ENCODE measurements at places on chromosomes 7 and 10.

DNA sequence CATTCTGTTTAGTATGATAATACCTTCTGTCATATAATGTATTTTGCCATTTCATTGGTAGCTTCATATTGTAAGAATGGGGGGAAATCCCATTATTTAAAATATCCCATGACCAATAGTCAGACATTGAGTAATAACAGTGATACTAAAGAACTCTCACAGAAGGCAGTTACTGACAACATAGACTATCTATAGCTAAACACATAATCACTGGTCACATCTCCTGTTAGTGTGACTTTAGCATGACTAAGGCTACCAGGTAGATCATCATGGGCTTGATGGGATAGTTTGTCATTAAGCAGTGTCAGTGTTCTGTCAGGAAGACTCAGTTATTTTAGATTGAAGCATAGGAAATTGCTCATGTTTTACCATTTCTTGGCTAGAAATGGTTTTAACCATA is 16.4 kb downstream of the OPN1SW start:
- DNase-seq: no peak

DNA sequence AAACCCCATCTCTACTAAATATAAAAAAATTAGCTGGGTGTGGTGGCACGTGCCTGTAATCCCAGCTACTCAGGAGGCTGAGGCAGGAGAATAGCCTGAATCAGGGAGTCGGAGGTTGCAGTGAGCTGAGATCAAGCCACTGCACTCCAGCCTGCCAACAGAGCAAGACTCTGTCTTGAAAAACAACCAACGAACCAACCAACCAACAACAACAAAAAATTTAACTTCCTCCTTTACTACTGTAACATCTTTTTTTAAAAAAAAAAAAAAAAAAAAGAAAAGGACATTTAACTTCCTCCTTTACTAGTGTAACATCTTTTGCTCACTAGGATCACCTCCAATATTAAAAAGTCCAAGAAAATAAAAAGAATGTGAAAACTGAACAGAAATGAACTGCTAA is 92.3 kb upstream of the TMEM168 start:
- DNase-seq: no peak

DNA sequence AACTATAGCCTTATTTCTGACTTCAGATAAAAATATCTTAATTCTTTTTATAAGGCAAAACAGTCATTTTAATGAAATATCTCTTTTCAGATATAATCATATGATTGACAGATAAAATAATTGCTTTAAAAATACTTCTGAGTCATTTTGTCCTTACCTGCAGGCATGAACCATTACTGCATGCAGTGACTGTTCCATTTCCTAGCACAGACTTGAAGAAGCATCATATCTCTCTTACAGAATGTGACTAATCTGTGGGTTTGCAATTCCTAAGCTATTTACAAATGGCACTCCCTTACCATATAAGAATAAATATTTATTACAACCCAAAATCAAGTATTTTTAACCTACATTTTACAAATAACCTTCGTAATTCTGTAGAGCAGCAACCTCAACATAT is 120.7 kb downstream of the SRPK2 start:
- DNase-seq: peak; percentile 86

- no peak for DNase-seq
Measured at GRCh38 chr10:92068900-92069299, 145.3 kb downstream of the BTAF1 start.

DNA sequence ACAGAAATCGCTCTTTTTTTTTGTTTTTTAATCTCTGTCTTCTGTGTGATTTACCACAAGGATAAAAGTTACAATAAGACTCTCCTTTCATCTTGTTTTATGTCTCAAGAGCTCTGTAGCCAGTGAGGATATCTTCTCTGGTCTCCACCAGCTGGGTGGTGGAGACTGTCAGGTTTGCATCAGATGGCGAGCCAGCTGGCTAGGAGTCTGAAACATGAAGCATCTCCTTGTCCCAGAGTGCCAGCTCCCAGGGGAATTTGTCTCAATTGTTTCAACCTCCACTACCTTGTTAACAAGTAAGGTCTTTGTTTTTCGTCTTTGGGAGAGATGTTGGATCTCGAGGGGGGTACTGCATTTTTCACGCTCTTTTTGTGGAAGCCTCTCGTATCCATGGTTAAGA is 47.3 kb downstream of the FRMPD2 start:
- DNase-seq: no peak

DNA sequence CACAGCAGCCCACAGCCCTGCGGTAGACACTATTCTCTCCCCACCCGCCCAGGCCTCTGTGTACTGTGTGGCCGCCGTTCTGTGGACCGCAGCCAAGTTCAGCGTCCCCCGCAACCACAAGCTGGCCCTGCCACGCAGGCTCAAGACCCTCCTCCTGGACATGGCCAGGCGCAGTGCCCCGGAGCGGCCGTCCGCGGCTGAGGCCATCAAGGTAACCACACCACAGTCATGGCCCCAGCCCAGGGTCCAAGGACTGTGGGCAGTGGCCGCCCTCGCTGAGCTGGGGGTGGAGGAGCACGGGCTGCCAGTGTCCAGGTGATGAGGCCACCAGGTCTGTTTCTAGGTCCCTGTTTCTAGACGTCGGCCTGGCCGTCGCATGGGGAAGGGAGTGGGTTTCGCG is 34.4 kb upstream of the UTF1 start:
- DNase-seq: no peak

- no peak for DNase-seq
Measured at GRCh38 chr10:1213252-1214070, 157.3 kb downstream of the WDR37 start.

DNA sequence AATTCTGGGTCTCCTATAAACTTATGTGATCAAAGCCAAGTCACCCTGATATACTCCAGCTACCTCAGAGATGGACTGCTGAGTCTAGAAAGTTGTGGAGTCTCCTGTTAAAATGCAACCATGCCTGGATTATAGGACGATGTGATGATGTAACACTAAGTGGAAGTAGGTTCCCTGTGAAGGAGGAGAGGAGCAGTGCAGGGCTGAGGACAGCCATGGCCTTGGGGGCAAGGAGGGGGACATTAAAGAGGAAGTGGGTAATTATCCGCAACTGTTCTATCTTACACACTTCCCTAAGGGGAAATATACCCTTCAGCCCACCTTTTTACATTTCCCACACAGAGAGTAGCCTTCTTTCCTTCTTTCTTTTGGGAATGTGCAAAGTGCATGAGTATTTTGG is 63.8 kb downstream of the MTPN start:
- no peak for DNase-seq

DNA sequence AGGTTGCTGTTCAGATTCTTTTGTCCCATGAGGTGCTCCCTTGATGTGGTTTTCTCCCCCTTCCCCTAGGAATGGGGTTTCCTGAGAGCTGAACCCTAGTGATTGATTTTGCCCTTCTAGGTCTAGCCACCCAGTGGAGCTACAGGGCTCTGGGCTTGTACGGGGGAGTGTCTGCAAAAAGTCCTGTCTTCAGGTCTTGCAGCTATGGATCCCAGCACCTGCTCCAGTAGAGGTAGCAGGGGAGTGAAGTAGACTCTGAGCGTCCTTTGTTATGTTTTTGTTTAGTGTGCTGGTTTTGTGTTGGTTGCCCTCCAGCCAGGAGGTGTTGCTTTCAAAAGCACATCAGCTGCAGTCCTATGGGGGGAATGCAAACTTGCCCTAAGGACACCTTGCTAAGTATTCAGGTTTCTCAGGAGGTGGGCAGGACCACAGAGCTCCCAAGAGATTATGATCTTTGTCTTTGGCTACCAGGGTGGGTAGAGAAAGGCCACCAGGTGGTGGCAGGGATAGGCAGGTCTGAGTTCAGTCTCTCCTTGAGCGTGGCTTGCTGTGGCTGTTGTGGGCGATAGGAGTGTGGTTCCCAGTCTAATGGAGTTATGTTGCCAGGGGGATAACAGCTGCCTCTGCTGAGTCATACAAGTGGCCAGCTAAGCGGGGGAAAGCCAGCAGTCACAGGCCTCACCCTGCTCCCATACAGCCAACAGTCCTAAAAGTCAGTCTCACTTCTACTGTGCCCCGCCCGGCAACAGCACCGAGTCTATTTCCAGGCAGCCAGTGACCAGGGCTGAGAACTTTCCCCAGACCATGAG is 92.4 kb upstream of the JCAD start:
- DNase-seq: peak; percentile 87

- peak; percentile 89 for DNase-seq
Measured at GRCh38 chr10:7797582-7797981, 9.6 kb downstream of the ATP5F1C start.

DNA sequence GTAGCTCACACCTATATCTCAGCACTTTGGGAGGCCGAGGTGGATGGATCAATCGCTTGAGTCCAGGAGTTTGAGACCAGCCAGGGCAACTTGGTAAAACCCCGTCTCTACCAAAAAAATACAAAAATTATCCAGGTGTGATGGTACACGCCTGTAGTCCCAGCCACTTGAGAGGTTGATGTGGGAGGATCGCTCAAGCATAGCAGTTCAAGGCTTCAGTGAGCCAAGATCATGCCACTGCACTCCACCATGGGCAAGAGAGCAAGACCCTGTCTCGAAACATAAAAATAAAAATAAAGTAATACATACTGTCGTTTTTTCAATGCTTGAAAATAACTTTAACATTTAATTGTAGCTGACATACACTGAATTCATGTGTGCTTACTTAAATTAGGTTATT is 57.3 kb downstream of the REEP3 start:
- DNase-seq: no peak

DNA sequence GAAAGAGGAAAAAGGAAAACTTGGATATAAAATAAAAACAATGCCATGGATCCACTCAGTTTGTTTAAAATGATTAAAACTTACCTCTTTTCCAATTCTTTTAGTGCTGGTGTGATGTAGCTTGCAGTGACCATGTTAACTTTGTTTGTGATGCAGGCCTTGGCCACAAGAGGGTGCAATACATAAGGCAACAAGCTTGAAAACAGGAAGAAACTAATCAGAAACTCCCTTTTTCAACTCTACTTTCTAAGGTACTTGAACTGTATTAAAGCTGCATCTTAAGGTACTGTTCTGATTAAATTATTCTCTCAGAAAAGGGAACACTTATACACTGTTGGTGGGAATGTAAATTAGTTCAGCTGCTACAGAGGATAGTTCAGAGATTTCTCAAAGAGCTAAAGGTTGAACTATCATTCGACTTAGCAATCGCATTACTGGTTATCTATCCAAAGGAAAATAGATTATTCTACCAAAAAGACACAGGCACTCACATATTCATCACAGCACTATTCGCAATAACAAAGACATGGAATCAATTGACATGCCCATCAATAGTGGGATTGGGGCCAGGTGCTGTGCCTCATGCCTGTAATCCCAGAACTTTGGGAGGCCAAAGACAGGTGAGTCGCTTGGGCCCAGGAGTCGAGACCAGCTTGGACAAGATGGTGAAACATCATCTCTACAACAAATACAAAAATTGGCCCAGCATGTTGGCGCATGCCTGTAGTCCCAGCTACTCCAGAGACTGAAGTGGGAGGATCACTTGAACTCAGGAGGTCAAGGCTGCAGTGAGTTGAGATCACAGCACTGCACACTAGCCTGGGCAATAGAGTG is 50.9 kb downstream of the AASS start:
- DNase-seq: peak; percentile 90

GRCh38 chr10:74058658-74059057 is 60.7 kb downstream of the VCL start:
- DNase-seq: no peak

- no peak for DNase-seq
Measured at GRCh38 chr10:93622942-93623341, 10.6 kb downstream of the PDE6C start.

DNA sequence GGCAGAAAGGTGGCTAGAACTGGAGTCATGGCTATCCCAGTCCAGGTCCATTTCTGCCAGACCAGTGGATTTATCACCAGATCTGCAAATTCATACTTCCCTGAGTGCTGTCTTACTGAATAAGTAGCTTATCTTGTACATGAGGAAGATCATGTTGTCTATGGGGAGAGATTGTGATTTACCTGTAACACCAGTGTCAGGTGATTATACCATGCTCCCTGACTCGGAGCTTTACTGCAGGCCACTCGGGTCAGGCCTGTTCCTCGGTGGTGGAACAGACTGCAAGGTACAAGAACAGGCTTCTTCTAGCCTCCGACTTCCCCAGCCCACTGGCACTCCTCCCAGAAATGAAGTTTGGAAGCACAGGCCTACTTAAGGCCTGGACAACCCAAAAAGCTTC is 42.6 kb upstream of the DLG5 start:
- no peak for DNase-seq

GRCh38 chr7:11346302-11346701 is 372.6 kb downstream of the PHF14 start:
- DNase-seq: no peak

- no peak for DNase-seq
Measured at GRCh38 chr10:113518816-113519591, 33.8 kb upstream of the HABP2 start.

GRCh38 chr7:64879086-64879730 is 23.9 kb upstream of the ZNF273 start:
- no peak for DNase-seq

DNA sequence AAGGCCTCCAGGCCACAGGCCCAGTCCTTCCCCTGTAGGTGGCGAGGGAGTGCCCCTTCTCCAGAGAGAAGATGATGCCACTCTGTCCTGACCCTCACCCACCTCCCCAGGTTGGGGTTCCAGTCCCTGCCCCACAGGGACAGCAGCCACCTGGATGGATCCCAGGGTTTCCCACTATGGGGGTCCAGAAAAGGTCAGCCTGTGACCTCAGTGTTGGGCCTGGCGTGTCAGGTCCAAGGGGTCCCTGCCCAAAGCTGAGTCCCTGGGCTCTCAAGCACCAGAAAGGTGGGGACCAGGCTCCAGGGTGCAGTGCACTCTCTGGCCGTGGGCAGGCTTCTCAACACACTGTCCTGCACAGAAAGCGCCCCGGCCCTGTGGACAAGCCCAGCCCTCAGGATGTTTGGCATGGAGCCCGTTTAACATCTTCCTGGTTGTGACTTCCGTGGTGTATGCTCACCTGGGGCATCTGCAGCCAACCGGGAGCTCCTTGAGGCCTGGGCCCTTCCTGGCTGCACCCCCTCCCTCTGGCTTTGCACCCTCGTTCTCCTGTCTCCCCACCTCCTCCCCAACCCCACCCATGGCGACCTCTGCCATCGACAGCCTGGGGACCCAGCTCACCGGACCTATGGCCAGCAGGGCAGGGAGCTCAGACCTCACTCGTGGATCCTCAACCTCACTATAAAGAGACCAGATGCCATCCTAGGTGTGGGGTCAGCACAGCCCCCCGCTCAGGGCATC is 58.3 kb upstream of the PPP2R2D start:
- DNase-seq: no peak

- DNase-seq: peak; percentile 53
Measured at GRCh38 chr7:98240961-98241673, 10.9 kb downstream of the TECPR1 start.
